ENCODE measurements at places on chromosomes 5 and 9. TPM values are rescaled to one million over a fixed set of nuclear protein-coding genes. Genes with fewer than 3 reads are reported as not detected.

PCDHB14 gene
- total RNA-seq: not detected

LCN15 gene
- not detected for total RNA-seq

DNA sequence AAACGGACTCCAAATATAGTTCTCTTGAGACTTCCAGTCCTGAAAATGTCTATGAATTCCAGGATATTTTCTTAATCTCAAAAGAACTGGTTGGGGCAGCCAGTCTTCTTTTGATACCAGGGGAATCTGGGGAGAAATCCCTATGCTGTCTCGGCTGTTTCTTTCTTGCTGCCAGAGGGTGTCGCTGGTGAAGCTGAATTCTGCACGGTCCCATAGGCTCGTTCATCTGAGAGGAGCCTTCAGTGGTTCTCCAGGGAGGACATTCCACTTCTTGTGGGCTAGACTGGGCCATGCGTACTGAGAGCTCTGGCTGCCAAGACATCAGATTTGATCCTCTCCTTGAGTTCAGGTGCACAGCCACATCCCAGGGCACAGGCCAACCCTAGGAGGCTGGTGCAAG, 155.0 kb upstream of the CLINT1 start:
- no peaks in the 10 kb centered on the region for H3K36me3 ChIP-seq
- H3K4me1 ChIP-seq: no peaks in the 10 kb centered on the region
- no peak overlapping the region for H3K27ac ChIP-seq
- H3K27me3 ChIP-seq: peaks cover 7% of the 10 kb centered on the region

DNA sequence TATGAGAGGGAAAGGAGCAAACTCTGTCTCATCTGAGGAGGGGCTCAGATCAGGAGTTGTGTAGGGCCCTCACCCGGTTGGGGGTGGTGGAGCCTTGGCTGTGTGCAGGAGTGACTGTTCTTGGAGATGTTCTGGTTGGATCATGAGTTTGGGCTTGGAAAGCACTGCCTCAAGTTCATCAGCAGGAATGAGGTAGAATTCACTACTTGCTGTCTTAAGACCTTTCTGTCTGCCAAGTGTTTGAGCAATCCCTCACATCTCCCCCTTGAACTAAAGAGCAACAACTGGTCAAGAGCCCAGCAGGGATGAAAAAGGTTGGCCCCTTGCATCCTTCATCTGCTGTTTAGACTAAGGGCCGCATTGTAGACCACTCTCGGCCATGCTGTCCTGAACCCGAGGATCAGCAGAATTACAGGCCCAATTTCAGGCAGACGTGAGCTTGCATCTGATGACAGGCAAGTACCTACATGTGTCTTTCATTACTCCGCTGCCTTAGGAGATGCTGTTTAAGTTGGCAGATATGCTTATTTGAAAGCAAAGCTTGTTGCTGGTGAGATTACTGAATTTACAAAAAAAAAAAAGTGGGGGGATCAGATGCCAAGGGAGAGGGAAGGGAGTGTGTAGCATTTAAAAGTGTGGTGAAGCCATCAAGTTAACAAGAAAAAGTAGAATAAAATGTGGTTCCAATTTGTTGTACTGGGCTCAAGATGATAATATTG, 36.4 kb downstream of the PIK3R1 start:
- peak overlapping the region; percentile 85 for H3K27ac ChIP-seq
- peaks cover 86% of the 10 kb centered on the region for H3K4me1 ChIP-seq
- no peak for DNase-seq
- no peak overlapping the region for H3K4me3 ChIP-seq

DNA sequence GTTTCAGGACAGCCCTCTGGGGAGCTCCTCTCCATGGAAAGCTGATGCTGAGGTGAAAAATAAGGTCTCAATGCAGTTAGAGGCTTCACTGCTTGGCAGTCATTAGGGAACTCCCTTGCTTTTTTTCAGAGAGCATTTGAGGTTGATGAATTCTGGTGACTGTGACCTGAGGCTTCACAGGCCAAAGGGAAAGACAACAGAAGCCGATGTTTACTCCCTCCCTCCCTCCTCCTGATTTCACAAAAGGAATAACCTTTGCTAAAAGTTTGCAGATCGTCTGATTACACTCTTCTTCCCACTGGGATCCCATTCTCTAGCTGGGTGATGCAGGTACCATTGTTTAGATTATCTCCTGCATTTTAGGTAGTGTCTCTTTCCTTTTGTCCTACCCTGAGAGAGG, 329.4 kb downstream of the KIF4B start:
- H3K27ac ChIP-seq: no peak overlapping the region
- H3K27me3 ChIP-seq: no peaks in the 10 kb centered on the region
- no peaks in the 10 kb centered on the region for H3K36me3 ChIP-seq
- no peak for DNase-seq
- H3K4me3 ChIP-seq: no peak overlapping the region

- DNase-seq: no peak
- H3K27me3 ChIP-seq: peaks cover 1% of the 10 kb centered on the region
- no peak overlapping the region for H3K27ac ChIP-seq
- H3K4me1 ChIP-seq: peaks cover 13% of the 10 kb centered on the region
- peaks cover 6% of the 10 kb centered on the region for H3K36me3 ChIP-seq
- H3K4me3 ChIP-seq: no peak overlapping the region
These were observed 275.2 kb downstream of the MSX2 start for GRCh38 chr5:174999581-174999980.
